Fibroblast of skin of right biceps (primary cell): ENCODE measurements at places on chromosomes 5 and 9.
A peak's percentile ranks its signal among the peaks of the same experiment; 100 is the strongest.

DNA sequence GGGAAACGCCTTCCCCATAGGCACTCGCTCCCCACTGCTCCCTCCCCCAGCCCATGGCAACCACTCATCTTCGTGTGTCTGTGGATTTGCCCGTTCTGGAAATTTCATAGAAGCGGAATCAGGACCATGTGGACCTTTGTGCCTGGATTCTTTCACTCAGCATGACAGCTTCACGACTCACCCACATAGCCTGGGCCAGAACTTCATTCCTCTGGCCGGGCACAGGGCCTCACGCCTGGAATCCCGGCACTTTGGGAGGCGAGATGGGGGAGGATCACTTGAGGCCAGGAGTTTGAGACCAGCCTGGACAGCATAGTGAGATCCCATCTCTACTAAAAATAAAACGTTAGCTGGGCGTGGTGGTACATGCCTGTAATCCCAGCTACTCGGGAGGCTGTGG, 12.1 kb upstream of the DIPK1B start:
- DNase-seq = peak; percentile 57

- no peak for DNase-seq
Measured at GRCh38 chr9:108168236-108168850, 678.8 kb upstream of the KLF4 start.

DNA sequence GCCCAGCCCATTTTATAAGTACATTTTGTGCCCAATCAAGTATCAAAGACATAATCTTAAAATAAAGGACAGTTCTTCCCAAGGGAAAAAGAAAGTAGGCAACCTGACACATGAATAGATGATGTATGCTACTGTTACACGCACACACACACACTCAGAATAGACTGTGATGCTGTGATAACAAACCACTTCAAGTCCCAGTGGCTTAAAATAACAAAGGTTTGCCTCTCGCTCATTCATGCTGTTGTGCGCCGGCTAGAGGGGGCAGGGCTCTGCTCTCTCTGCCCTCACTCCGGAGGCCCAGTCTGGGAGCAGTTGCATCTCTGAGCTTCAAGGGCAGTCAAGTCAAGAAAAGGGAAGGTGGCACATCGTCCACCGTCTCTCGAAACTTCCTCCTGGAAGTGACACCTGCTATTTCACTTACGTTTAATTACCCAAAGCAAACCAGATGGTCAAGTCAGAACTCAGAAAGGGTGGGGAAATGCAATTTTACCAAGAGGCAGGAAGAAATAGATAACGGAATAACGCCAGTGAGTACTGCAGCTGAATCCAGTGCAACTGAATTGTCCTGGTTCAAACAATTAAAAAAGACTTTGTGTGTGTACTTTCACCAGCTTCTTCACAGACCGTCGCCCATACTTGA, 43.3 kb downstream of the ANKRD33B start:
- DNase-seq = peak; percentile 60

GRCh38 chr5:152264645-152265254, 140.3 kb downstream of the NMUR2 start:
- DNase-seq = no peak

GRCh38 chr5:5454391-5454790, 31.9 kb downstream of the ICE1 start:
- no peak for DNase-seq

DNA sequence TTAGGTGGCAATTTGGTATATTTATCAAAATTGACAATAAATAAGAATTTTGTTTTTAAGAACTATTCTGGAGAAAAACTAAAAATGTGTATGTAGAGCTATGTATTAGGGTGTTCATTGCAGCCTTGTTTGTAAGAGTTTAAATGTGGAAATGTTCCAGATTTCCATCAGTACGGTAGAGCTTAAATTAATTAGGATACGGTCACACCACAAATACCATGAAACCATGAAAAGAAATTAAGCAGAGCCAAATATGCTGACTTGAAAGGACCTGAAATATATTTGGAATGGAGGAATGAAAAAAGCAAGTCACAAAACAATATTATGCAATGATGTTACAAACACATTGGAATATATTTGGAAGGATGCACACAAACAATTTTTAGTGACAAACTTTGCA, 64.6 kb downstream of the ACTBL2 start:
- peak; percentile 52 for DNase-seq

- DNase-seq = no peak
Measured at GRCh38 chr5:53099546-53099945, 10.0 kb downstream of the MOCS2 start.
